ENCODE measurements at places on chromosomes 1 and 21. TPM values are rescaled to one million over a fixed set of nuclear protein-coding genes. Genes with fewer than 3 reads are reported as not detected.

GRCh38 chr1:230187290-230187689 is 120.3 kb downstream of the GALNT2 start:
- no peak for DNase-seq

Gene BSND
- total RNA-seq, result not detected

Gene LAD1
- 209 TPM for total RNA-seq

Gene CD1D
- total RNA-seq, result 0.86 TPM

- DNase-seq, result no peak
Observed at GRCh38 chr1:200714504-200715187, 24.0 kb upstream of the CAMSAP2 start.

GRCh38 chr1:82390627-82391026 is 589.9 kb downstream of the ADGRL2 start:
- DNase-seq, result no peak

DNA sequence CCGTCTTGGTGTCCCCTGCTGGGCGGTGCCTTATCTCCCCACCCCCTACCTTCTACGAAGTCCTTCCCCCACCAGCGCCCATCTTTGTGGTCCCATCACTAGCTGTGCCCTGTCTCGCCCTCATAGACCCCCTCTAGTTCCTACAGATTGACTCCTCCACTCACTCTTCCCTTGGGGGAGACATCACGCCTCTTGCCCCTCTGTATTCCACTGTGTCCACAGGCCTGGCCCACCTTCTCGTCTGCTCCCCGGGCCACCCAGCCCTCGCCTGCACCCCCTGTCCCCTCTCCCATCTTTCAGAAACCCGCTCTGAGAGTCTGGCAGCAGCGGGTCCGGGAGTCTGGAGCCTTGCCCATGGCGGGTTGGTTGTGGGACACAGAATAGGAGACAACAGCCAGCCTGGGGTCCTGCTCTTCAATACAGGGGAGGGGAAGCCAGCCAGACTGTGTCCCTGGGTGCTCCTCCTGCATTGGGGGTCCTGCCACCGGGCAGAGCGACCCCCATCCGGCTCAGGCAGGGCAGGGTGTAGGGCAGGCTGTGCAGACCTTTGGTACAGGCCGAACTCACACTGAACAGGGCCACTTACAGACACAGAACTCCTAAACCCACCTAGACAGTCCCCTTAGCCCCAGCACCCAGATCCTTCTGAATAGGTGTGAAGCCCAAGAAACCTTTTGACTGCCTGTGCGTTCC is 1.1 kb downstream of the RNF187 start:
- DNase-seq, result no peak

- peak; percentile 91 for DNase-seq
Observed at GRCh38 chr1:17233675-17234320, 15.1 kb upstream of the PADI3 start.

Gene TEX50
- not detected for total RNA-seq

GRCh38 chr1:182446033-182446669 is 3.8 kb upstream of the RGSL1 start:
- DNase-seq, result peak; percentile 60

DNA sequence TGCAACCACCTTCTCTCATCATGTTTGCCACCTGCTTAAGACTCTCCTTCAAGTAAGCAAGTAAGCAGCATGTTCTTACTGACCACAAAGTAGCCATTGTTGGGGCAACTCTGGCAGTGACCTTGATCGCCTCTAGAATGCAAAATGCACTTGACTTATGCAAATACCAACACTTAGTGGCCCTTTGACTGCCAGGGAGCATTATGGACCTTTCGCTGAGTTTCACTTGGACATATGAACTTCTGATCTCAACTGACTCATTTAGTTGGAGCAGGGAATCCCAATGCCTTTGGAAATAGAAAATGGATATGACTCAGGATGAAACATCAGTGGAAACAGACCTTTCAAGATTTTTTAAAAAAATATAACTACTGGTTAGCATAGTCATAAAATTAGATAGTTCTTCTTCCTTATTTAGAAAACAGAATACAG is 6.1 kb upstream of the PLA2G5 start:
- DNase-seq, result no peak

- no peak for DNase-seq
Observed at GRCh38 chr1:226971765-226972164, 31.7 kb downstream of the COQ8A start.

Gene CRNN
- total RNA-seq, result not detected

DNA sequence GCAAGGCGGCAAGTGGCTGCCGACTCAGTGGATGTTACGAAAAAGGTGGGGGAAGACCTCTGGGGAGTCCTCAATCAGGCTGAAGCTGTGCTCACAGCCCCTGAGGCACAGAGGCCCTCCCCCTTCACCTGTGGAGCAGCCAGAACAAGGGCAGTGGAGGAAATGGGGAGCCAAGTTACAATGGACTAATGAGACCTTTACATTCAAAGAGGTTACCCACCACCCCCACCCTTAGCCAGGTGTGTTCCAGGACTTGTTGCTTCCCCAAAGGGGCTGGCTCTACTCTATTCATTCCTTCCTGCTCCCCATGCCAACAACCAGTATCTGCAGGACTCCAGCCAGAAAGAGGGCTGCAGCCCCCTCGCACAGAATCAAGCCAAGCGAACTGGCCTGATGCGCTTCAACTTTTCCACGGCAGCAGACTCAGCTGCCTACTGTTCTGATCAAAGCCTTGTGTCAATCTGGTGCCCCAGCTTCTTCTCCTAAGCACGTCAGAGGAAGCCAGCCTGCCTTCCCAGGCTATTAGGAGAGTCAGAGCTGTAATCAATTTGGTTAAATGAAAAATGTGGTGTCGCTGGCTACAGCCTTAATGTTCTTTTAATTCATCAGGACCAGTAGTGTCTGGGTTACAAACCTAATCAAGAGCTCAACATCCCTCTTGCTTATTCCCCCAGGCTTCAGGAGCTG is 1.8 kb upstream of the SYT2 start:
- no peak for DNase-seq

Gene TPM3
- 564 TPM for total RNA-seq

- DNase-seq, result no peak
Observed at GRCh38 chr1:96682056-96682455, 39.5 kb upstream of the PTBP2 start.

DNA sequence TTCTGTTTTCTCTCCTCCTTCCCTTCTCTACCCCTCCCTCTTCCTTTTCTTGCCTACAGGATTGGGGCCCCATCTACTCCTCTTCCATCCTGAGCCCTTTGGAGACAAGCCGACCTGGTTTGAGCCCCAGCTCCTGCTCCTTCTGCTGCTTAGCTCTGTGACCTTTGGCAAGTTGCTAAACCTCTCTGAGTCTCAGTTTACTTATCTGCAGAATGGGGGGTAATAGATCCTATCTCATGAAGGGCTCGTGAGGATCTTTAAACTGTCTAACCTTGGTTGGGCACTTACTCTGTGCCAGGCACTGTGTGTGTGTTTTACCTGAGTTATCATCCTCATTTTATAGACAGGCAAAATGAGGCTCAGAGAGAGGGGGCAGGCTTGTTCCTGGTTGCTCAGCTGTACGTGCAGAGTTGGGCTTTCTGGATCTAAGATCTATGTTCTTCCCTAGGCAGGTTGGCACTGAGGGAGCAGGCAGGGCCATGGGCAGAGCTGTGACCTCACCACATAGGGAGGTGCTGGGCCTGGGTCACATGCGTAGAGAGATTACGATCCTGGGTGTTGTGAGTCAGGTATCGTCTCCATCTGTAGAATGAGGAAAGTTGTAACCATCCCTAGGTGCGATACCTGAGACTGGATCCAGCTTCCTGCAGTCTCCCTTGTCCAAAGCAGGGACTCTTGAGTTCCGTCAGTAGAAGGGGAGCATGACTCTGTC is 58.5 kb downstream of the FOXO6 start:
- DNase-seq, result no peak

DNA sequence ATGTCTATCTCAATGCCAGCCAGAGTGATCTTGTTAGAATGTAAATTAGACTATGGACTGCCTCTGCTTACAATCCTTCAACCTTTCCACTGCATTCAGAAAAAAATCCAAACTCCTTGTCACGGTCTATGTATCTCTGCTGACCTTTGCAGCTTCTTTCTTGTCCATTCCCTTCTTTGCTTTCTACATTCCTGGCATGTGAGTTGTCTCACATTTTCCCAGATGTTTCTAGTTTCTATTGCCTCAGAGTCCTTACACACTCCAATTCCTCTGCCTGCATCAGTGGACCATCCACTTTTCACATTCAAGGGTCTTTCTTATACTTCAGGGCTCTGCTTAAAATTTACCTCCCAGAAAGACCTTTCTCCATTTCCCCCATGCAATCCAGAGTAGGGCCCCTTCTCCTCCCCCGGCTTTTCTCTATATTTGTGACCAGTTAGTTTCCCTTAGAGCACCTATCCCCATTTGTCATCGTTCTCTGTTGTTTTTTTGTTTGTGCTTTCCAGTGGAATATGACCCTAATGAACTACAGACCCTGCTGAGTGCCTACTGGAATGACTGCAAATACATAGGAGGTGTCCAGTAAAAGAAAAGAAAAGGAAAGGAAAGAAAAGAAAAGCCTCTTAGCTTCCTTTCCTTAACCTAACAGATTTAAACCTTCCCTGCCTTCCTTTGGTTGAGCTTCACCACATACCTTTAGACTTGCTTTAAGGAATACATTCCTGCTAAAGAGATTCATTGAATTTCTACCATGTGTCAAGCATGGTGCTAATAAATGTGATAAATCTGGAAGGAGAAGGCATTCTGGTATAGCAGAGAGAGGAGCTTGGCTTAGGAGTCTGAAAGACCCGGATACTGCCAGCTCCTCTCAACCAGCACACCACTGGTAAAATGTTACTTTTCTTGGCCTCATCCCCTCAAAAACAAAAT is 102.0 kb downstream of the DIRAS3 start:
- DNase-seq, result no peak

DNA sequence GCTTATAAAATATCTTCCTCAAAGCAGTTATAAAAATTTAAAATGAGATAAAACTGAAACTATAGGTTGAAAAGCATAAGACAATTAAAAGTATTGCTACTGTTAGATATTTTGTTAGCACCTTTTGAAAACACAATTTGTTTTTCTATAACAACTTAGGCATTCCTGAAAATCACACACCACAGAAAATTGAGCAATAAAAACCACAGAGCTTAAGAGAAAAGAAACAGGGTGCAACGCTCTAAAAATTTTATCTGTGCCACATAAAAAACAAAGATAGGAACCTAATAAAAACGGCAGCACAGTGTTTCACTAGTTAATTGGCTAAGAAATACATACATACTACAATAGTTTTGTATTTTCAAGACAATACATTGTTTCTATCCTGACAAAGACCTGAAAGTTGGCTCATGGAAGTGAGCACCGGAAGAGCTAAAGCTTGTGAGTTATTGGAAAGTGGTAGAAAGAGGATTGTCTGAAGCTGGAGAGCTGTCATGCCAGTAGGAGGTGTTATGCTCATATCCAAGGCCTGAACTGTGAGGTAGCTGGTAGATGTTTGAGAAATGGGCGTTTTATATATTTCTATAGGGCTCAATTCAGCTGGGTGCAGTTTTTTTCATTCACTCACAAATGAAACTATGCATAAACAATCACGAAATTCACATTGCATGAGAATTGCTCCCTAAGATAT is 45.8 kb downstream of the RGS7 start:
- no peak for DNase-seq

DNA sequence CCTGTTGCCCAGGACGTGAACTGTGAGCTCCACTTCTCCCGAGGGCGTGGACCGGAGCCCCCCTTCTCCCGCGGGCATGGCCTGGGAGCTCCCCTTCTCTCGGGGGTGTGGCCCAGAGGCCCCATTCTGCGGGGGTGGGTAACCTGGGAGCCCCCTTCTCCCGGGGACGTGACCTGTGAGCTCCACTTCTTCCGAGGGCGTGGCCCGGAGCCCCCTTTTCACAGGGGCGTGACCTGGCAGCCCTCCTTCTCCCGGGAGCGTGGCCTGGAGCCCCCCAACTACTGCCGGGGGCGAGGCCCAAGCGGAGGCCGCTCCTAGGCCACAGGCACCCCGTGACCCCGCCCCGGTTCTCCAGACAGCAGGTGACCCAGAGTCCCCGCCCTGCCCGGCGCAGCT is 320 bp downstream of the C1orf174 start:
- no peak for DNase-seq

Gene DIO1
- not detected for total RNA-seq

Gene PDE4B
- 2.9 TPM for total RNA-seq

- no peak for DNase-seq
Observed at GRCh38 chr1:50335036-50335435, 88.2 kb downstream of the DMRTA2 start.

Gene RAB25
- total RNA-seq, result 189 TPM

All from Calu3 (cell line).